Hepatocyte (in vitro differentiated cells): ENCODE measurements at places on chromosomes 11 and 22. TPM values are rescaled to one million over a fixed set of nuclear protein-coding genes. Genes with fewer than 3 reads are reported as not detected.

- H3K4me3 ChIP-seq = peak within 1 kb of the TSS; percentile 98
- peak within 1 kb of the TSS; percentile 67 for H3K27ac ChIP-seq
- DNase-seq = peak; percentile 97
- H3K36me3 ChIP-seq = no peaks in the 10 kb centered on the region
- H3K4me1 ChIP-seq = peaks cover 5% of the 10 kb centered on the region
Measured at GRCh38 chr11:18698341-18699268, at the start of gene TMEM86A. TSS of gene TMEM86A (plus strand) at chr11:18698779. CDS start at chr11:18698887, 108 bp downstream.

- no peak overlapping the region for H3K4me3 ChIP-seq
- H3K27ac ChIP-seq = no peak overlapping the region
- DNase-seq = no peak
- no peaks in the 10 kb centered on the region for H3K4me1 ChIP-seq
- no peaks in the 10 kb centered on the region for H3K36me3 ChIP-seq
- no peaks in the 10 kb centered on the region for H3K27me3 ChIP-seq
Measured at GRCh38 chr11:65045728-65046127, 4.7 kb downstream of the SAC3D1 start.

DNA sequence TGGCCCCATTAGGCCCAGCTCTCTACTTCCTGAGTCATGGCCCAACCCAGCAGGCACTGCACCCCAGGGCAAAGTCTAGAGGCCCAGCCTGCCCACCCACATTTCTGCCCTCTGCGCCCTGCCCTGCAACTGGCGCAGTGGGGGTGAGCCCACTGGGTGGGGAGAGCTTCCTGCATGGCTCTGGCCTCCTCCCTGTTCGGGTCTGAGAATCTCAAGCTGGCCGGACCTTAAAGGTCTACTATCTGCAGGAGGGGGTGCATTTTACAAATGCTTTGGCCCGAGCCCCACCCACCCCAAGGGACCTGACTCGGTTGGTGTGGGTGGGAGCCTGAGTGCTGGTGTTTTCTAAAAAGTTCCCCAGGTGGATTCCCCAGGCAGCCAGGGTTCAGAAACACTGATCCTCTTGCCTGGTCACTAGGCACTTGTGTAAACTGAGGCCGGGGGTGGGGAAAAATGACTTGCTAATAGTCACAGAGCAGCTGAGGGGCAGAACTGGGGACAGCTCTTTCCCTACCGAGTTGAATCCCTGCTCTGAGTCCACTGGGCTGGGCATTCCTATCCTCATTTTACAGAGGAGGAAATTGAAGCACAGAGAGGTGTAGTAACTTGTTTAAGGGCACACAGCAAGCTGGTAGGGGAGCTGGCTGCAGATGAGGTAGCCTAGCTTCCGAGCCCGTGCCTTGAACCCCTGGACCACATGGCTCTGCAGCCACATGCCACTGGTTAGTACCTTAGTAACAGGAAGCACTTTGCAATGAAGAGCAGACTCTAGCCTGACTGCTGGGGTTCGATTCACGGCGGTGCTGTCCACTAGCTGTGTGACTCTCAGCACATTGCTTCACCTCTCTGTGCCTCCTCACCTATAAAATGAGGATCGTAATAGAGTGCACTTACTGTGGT lies 36.3 kb downstream of the CD82 start:
- DNase-seq = peak; percentile 32
- no peak overlapping the region for H3K4me3 ChIP-seq
- H3K27ac ChIP-seq = no peak overlapping the region
- H3K4me1 ChIP-seq = peaks cover 11% of the 10 kb centered on the region
- no peaks in the 10 kb centered on the region for H3K36me3 ChIP-seq
- H3K27me3 ChIP-seq = no peaks in the 10 kb centered on the region

DNA sequence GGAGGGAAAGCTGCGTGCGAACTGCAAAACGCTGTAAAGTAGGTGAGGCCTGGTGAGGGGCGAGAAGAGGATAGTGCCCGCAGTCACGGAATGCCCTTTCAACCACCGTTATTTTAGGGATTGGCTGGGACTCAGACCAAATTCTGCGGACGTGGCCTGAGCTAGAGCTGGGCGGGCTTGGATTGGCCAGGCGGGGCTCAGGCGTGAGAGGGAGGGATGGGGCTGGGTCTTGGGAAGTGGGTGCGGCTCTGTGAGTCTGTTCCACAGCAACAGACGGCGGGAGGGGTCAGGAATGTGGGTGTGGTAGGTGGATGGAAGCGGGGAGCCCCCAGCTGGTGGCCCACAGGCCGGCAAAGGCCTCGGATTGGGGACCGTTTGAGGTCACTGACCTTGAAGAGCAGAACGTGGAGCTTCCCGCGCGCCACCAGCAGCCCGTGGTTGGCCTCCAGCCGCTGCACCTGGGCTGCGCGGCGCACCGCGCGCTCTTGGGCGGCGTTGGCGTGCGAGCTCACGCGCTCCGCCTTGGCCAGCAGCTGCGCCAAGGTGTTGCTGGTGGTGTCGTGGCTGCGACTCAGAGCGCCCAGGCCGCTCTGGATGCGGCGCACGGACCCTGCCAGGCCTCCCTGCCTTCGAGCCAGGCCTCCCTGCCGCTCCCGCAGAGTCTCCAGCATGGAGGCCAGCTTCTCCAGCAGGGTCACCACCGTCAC lies 444 bp downstream of the CAVIN3 start:
- peak overlapping the region; percentile 97 for H3K27ac ChIP-seq
- no peaks in the 10 kb centered on the region for H3K27me3 ChIP-seq
- peaks cover 27% of the 10 kb centered on the region for H3K4me1 ChIP-seq
- H3K4me3 ChIP-seq = peak overlapping the region; percentile 27

DNA sequence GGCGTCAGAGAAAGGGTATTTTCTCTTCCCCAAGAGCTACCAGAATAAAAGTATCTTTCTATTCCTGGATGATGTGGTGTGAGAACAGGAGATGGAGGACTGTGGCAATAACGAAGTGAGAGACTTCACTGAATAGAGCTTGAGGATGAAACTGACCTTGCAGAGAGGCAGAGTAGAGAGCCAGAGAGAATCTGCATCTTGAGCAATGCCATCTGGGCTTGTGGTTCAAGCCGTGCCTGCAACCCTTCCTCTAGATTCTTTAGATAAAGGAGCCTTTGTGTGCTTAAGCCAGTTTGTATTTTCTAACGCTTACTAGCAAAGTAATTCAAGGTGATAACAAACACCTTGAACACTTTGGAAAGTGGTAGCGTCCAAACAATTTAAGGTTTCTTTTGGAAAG lies 2.2 kb downstream of the ME3 start:
- peaks cover 10% of the 10 kb centered on the region for H3K4me1 ChIP-seq
- H3K27me3 ChIP-seq = peaks cover 3% of the 10 kb centered on the region
- H3K27ac ChIP-seq = no peak overlapping the region
- H3K4me3 ChIP-seq = no peak overlapping the region

DNA sequence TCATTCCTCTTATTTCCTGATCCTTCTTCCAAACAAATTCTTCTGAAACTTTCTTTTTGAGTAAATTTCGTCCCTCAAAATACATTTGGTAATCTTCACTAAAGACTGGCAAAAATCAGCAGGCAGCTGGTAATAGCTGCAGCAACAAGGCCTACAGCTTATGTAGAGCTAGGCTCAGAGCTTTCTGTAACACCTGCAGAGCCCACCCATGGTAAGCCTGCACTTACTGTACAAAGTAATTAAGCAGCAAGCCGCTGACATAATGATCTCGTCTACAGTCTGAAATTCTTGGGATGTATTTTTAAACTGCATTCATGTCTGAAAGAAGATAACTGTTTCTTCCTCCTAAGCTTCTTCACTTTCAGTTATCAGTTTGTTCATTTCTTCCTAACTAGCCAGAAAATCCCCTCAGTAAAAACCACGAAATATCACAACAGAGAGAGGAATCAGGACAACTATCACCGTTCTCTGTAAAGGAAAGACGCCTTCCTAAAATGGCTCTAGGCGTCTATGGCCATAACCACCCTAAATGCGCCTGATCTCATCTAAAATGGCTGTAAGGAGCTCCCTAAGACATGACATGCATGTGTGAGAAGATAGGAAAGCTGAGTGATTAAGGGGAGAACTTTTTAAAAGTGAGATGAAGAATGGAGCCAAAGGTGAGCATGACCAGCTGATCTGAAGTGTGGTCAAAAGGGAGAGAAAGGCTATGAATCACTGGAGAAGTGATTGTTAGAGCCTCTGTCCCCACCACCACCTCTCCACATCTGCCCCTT lies 56.2 kb downstream of the DENND5A start:
- H3K4me1 ChIP-seq = no peaks in the 10 kb centered on the region
- no peak overlapping the region for H3K27ac ChIP-seq
- no peaks in the 10 kb centered on the region for H3K27me3 ChIP-seq

DNA sequence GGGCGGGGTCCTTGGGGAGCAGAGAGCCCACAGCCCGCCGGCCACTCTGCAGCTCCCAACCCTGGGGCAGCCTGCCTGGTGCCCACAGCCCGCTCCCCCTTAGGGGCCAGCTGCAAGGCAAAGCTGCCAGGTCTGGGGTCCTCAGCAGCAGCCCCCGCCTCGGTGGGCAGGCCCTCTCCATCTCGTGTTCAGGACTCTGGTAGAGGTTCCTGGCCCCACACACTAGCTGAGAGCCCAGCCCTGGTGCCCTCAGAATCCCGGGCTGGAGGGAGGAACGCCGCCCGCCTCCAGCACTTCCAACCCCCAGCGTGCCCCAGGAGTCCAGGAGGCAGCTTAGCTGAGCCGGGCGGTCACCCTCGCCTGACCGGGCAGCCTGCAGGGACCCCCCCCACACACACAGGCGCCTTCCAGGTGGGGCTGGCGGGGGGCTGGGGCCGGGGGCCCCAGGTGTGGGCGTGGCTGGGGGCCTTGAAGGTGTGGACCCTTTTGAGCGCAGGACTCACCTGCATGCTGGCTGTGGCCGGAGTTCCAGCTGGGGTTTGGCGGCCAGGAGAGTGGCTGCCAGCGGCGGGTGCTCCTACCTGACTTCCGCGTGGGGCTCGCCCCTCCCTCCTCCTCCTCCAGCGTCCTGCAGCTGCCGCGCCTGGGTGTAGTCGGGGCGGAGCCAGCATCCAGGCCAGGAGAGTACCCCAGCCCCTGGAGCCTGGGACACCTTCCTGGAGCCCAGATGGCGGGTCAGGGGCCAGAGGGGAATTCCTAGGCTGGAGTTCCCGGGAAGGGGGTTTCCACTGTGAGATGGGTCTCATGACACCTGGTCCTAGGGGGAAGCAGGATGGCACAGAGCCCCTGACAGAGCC lies at the start of gene ANO9:
Gene ANO9 (minus strand): TSS at position 594 of the 857 bp plus-strand sequence. CDS start 85 bp downstream, at position 509.
- no peaks in the 10 kb centered on the region for H3K27me3 ChIP-seq
- H3K27ac ChIP-seq = peak within 1 kb of the TSS; percentile 70
- peak within 1 kb of the TSS; percentile 60 for H3K4me3 ChIP-seq
- DNase-seq = peak; percentile 84
- peaks cover 27% of the 10 kb centered on the region for H3K4me1 ChIP-seq

GRCh38 chr11:75319035-75319877 lies 32.2 kb downstream of the ARRB1 start:
- H3K36me3 ChIP-seq = no peaks in the 10 kb centered on the region
- DNase-seq = no peak
- peaks cover 31% of the 10 kb centered on the region for H3K4me1 ChIP-seq
- peak overlapping the region; percentile 68 for H3K27ac ChIP-seq

DNA sequence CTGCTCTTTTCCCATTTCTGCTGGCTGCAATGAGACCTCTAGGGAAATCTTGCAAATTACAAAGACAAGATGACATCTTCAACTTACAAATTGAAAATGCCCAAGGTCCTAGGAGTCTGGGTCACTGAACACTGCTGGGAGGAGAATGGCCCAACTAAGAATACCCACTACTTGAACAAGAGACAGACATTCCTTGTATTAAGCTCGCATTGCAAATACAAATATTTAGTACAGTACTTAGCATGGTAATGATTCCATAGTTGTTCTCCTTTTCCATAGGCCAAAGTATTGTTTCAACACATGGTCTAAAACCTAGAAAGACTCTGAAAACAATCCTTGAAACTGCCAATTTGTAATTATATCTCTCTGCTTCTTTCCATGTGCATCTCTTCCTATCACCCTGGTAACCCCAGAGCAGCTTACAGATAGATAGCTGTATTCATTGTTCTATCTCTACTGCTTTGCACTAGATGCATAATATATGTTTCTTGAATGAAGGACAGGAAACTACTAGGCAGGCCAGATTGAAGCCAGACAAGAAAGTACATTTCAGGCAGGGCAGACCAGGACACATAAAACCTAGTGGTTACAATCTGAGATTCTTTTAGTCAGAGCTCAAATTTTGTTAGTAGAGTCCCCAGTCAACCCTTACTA lies 1545.7 kb upstream of the TENM4 start:
- H3K4me3 ChIP-seq = no peak overlapping the region
- H3K27me3 ChIP-seq = no peaks in the 10 kb centered on the region
- no peak for DNase-seq
- no peaks in the 10 kb centered on the region for H3K36me3 ChIP-seq
- no peaks in the 10 kb centered on the region for H3K4me1 ChIP-seq

DNA sequence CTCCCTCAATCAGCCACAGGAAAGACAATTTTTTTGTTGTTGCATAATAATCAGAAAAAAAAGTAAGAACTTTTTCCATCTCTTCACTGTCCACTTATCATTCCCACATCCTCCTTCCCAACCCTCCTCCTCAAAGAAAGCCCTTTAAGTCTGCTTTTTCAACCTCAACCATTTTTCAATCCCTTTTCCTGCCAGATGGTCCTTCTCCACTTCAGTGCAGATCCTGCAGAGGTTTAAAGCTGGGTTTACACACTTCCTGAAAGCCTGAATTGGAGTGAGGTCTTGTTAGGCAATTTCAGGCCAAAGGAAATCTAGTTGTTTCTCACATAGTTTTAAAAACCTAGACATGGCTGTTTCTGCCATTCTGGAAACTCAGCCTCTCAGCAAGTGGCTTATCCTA lies 78.3 kb downstream of the RPL27A start:
- H3K36me3 ChIP-seq = no peaks in the 10 kb centered on the region
- H3K27ac ChIP-seq = peak overlapping the region; percentile 71
- no peak for DNase-seq
- no peaks in the 10 kb centered on the region for H3K27me3 ChIP-seq
- H3K4me3 ChIP-seq = no peak overlapping the region

DNA sequence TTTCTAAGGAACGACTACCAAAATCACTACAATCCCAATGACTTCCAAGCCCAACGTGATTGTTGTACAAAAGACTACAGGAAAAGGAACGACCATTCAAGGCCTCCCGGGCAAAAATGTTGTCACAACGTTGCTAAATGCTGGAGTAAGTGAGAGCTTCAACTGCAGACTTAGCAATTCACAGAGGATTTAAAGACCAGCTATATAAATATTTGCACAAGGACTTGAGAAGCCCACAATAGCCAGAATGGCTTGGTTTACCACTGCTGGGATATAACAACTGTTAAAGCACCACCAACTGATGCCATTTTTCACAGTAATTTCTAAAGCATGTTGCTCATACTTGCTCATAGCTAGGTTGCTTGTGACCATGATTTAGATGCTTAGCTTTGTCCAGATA lies 78.3 kb downstream of the EMSY start:
- peak; percentile 8 for DNase-seq
- no peak overlapping the region for H3K4me3 ChIP-seq
- peaks cover 10% of the 10 kb centered on the region for H3K4me1 ChIP-seq

The UBQLNL gene
- 0.53 and 0.76 TPM in 2 replicates for total RNA-seq

The PVALB gene
- not detected in 2 replicates for total RNA-seq

The ISX gene
- 23.2 and 29.8 TPM in 2 replicates for total RNA-seq

The OAF gene
- total RNA-seq = 63.9 and 72.4 TPM in 2 replicates

The KRTAP5-1 gene
- not detected in 2 replicates for total RNA-seq

The SGSM1 gene
- total RNA-seq = 3.1 and 3.5 TPM in 2 replicates

The GUCD1 gene
- 143 and 149 TPM in 2 replicates for total RNA-seq
